GM06990 (cell line): ENCODE measurements at places on chromosomes 7 and 10.

DNA sequence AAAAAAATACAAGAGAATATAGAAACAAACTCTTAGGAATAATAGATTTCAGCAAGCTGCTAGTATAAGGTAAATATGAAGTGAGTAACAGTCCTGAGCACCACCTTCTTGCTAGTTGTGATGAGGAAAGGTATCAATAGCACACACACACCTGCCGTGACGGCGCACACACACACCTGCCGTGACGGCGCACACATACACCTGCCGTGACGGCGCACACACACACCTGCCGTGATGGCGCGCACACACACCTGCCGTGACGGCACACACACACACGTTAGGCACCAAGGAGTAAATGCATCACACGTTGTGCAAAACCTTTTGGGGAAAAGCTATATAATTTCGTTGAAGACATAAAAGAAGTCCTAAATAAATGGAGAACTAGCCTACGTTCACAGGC is 4.7 kb upstream of the JAKMIP3 start:
- no peak for DNase-seq

GRCh38 chr7:143385891-143386781 is 5.0 kb downstream of the ZYX start:
- no peak for DNase-seq

- DNase-seq: no peak
Measured at GRCh38 chr7:149317986-149318672, 56.1 kb downstream of the ZNF783 start.

DNA sequence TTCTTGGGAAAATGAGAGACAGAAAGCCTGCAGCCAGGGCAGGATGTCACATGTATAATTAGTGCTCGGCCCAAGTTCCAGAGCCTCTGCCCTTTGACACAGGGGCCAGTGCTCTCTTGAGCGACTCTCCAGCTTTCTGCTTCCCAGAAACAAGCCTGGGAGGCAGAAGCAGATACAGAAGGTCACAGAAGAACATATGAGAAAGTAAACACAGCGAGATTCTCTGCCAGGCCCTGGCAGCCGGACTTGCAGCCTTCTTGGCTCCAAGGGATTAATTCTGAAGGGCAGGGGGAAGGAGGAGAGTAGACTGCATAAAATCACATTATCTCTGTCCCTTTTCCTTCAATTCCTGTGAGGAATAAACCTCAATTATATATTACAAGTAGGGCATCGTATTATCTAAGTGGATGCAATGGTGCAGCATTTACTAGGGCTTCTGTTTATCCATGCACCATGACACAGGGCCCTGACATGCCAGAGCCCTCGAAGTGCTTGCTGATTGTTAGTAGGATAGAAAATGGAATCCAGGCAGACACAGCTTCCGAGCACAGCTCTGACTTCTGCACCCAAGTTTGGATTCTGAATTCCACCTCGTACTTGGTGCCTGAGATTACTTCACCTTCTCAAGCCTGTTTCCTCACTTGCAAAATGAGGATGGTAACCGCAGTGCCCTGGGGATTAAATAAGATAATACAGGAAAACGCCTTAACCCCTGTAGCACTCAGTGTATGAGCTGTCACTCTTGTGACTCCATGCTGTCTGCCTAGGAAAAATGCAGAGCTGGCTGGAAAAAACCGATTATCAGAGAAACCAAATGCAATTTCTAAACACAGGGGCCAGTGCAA is 536.5 kb downstream of the TNS3 start:
- DNase-seq: no peak

DNA sequence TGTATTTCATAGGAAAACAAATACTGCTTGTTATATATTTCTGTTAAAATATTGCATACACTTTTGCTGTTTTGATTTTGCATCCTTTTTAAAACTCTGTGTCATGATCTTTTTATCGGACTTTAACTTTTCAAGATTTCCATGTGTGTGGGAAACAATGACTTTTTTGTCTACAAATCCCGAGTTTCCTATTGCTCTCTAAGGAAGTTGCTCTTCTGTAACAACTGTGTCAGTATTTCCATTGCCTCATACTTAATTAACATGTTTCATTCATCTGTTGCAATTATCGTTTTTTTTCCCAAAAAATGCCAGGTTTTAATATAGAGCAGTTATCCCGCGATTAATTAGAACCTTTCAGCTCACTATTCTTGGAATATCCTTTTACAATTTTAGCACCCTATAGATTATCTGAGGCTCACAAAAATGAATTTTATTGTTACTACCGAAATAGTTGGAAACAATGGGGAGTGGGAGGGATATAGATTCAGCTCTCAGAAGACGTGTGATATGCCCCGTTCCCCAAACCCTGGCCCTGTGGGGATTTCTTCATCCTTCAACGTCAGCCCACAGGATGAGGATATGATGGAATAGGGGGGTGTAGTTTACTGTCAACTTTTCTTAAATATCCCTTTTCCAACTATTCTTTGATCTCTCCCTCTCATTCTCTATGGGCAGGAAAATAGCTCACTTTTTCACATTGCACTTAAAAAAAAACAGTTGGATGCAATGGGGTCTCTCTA is 297.6 kb upstream of the IGFBP3 start:
- no peak for DNase-seq

- no peak for DNase-seq
Measured at GRCh38 chr7:95517870-95518269, 32.1 kb downstream of the ASB4 start.

DNA sequence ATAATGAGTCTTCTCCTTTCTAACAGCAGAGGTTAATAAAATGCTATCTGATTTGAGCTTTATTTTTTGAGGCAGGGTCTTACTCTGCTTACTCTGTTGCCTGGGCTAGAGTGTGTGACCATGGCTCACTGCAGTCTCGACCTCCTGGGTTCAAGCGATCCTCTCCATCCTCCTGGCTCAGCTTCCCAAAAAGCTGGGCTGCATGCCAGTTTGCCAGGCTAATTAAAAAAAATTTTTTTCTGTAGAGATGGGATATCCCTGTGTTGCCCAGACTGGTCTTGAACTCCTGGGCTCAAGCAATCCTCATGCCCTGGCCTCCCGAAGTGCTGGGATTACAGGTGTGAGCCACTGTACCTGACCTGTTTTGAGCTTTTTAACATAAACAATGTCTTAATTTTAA is 56.7 kb downstream of the SCD start:
- DNase-seq: no peak
